ENCODE measurements at places on chromosomes 2 and 18.

- DNase-seq: no peak
Observed at GRCh38 chr18:21366896-21367295, 124.9 kb downstream of the GREB1L start.

- no peak for DNase-seq
Observed at GRCh38 chr2:12732651-12733050, 15.9 kb downstream of the TRIB2 start.

GRCh38 chr2:86157009-86157556 is 38.2 kb downstream of the IMMT start:
- DNase-seq: no peak

DNA sequence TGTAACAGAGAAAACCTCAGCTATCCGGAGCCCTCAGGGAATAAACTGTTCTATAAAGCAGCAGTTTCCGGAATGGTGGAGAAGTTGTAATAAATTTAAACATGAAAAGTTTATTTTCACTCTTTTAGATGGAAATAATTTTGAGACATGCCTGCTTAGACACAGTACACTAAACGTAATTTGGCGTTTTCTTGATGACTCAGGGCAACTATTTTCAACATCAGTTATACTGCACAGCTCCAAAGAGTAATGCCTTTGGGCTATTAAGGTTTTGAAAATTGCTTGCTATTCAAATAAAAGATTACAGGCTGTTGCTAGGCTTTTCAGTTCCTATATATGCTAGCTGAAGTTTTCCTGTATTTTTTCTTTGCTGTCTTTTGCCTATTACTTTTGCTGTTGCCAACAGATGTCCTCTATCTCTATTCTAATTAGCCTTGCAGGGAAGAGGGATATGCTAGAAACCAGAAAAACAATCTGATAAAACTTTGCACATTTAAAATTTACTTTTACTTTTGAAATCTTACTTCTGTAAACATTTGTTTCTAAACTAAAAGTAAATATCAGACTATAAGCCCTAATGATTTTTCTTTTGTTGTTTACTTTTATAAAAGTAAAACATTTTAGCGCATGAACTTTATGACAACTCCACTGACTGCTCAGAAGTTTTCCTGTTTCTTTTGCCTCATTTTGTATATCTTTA is 113.4 kb upstream of the WDSUB1 start:
- DNase-seq: no peak

DNA sequence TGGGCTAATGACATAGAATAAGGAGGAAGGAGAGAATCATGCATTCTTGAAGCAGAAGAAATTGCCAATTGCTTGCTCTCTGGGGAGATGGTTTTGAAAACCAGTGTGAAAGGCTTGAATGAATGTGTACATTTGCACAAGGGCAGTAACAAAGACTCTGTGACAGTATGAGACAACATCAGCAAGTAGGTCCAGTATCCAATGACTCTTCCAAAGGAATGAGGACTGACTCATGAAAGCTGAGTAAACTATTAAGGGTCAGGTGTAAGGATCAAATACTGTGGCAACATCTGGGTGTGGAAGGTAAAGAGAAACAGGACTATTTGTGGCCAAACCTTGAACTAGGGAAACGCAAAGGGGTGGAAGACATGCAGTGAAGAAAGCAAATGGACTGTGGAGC is 886.0 kb upstream of the CHAC2 start:
- DNase-seq: no peak

GRCh38 chr2:131015764-131016163 is 77.5 kb downstream of the FAM168B start:
- no peak for DNase-seq

DNA sequence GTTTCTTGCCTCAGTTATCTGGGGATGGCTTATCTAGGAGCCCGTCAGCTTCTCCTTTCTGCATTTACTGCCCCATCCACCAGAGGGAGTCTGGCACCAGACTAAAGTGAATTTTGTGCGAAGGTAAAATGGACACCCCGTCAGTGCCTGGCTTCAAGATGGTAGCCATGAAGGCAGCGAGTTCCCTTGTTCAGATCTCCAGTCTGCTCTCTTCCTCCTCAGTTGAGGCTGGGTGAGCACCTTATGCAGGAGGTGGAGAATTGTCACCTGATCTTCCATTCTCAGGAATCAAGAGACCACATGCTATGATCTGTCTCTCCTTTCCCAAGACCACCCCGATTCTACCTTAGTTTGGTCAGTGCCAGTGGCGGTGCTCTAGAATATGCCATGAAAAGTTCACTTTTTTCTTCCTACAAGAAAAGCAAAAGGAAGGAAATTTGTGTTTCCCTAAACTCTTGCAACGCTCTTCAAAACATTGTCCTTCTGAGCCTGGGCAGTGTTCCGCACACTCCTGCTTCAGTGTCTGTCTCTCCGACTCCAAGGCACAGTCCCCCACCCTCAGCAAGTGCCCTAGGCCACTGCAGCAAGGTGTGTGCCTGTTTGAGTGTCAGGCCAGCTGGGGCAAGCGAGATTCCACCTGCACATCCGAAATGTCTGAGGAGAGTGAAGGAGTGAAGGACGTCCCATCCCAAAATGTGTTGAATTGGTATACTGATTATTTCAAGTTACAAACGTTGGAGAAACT is 168.6 kb downstream of the SS18 start:
- peak; percentile 3 for DNase-seq

GRCh38 chr2:74039611-74040010 is 54.9 kb downstream of the TET3 start:
- DNase-seq: no peak

- DNase-seq: no peak
Observed at GRCh38 chr2:86194751-86195054, 559 bp downstream of the IMMT start.

DNA sequence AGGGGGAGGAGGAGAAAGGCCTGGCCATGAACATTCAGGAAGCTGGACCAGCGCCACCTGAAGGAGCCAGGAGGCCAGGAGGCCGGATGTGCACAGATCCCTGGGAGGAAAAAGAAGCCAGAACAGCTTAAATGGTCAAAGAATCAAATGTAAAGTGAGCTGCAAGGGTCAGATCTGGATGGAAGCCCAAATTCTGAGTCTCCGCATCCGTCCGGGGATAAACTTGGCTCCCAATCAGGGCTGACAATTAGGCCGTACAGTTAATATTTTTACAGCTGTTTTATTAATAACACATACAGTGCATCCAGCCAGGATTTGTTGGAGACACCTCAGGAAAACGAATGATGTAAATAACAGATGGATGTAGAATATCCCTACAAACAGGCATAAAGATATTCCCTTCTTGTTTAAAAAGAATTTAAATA is 495.1 kb upstream of the TCF4 start:
- no peak for DNase-seq

- no peak for DNase-seq
Observed at GRCh38 chr2:23390152-23390551, 5.2 kb downstream of the KLHL29 start.

GRCh38 chr2:231425811-231426703 is 30.5 kb downstream of the B3GNT7 start:
- no peak for DNase-seq

DNA sequence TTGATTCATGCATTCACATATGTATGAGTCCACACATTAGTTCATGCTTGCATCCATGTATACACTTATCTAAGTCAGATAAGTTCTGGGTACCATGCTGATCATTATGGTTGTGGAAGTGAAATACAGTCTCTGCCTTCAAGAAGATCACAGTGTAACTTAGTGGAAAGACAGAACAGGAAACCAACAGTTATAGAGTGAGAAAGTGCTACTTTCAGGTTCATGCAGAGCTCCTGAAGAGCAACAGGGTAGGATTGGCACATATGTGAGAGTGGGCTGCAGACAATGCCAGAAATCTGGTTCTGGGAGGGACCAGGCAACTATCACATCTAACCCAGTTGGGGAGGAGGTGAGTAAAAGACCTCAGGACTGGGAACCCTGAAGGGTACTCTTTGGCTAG is 35.4 kb upstream of the PGAP1 start:
- no peak for DNase-seq

DNA sequence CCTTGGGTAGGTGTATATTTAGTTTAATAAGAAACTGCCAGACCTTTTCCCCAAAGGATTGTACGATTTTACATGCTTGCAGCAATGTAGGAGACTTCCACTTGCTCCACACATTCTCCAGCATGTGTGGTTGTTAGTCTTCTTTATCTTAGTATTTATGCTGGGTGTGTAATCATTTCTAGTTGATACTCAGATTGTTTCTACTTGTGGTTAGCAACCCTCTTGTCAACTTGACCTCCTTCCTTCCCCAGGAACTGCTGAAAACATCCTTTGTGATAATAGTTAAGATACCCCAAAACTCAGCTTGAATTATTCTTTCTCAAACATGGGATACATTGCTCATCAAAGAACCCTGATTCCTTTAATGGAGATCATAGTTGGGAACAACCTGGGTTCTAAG is 37.2 kb upstream of the CYBRD1 start:
- DNase-seq: no peak

DNA sequence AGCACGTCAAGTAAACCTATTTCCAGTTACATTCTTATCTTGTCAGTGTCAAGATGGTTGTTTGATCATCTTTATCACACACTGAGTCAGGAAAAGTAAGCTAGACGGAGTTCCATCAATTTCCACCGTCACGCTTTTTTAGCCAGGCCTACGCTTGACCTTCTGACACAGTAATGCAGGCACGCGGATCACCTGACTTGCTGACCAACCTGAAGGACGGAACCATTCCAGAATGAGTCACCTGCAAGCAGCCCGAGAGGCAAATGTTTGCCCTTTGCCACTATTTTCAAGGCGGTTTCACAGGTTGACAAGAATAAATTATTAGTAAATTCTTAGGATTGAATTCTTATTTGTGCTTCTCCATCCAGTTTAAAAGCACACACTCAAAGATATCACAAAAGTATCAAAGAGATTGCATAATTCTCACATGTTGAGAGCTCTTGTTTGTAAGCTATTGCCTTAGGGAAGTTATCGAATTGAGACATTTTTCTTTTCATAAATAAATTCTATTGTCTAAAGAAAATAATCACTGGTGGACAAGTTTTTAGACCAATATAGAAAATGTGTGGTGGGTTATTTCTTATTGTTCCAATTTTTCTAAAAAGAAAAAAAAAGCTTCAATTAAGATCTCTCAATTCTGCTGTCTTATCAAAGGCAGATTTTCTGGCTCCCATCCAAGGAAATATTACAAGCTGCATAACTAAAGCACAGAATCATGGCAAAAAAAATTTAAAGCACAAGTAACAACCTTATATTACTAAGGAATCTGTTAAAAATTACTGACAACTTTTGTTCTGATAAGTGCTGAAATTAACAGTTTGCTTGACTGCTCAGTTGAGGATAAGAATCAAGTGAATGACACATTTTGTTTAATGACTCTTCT is 31.9 kb downstream of the UXS1 start:
- DNase-seq: no peak

GRCh38 chr2:208360259-208361076 is 46.1 kb upstream of the PTH2R start:
- DNase-seq: no peak

DNA sequence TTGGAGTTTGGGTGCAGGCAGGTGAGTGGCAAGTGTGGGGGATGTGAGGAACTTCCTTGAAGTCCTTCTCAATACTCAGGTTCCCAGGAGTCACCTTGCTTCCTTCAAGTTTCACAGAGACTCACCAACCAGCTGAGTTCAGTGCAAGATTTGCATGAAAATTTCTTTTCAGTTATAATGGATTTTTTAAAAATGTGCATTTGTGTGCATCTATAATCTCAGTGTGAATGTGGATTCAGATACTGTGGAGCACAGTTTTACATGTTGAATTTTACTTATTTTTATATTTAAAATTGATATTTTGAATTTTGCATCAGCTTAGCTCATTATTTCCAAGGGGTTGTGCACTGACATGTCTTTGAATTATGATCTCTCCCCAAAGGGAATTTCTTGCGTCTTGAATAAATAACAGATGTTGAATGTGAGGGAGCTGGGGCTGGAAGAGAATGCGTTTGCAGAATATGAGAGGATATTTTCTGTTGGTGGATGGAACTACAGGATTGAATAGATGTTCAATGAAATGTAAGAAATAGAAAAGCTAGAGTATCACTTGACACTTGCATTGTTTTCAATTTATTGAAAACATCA is 184.3 kb downstream of the RPRM start:
- no peak for DNase-seq

DNA sequence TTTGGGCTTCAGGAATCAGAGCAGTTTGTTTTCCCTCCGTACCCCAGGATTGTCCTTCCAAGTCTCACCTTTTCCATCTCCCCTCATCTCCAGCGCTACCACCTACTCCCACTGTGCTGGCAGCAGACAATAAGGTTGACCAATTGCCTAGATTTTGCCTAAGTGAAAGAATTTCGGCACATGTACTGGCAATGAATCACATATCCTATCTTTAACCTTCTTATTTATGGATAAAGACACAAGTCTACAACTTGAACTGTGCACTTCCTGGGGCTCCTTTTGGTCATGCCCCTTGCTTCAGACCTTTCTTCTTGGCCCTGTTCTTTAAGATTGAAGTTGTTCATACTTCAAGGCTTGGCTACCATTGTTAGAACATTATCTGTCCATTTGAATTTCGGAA is 71.4 kb downstream of the KCMF1 start:
- no peak for DNase-seq

DNA sequence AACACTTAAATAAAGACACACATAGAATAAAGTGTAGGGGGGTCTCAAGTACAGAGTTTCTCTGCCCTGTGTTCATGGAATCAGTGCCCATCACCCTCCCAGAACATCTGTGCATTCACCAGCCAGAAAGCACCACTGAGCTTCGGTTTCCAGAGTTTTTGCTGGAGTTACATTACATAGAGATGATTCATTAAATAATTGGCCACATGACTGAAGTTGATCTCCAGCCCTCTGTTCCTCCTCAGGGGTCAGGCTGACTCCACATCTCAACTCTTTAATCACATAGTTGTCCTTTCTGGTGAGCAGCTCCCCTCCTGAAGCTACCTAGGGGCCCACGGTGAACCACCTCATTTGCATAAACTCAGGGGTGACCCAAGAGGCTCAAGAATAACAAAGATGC is 129.8 kb downstream of the METTL4 start:
- DNase-seq: no peak

DNA sequence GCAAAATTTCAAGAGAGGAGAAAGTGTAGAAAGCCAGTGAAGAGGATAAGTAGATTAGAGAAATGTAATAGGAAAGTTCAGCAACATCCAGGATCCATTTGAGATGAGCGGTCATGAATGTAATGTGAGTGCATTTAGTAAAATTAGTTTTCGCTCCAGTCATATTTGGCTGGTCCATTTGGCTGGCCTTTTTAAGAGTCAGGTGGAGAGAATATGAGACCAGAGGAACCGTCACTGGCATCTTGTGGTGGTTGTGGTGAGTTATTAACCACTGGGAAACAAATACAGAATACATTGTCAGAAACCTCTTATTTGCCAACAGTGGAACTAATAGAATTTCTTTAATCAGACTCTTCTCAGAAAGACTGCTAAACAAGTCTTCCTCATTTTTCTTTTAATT is 1064.3 kb upstream of the CDH2 start:
- no peak for DNase-seq

DNA sequence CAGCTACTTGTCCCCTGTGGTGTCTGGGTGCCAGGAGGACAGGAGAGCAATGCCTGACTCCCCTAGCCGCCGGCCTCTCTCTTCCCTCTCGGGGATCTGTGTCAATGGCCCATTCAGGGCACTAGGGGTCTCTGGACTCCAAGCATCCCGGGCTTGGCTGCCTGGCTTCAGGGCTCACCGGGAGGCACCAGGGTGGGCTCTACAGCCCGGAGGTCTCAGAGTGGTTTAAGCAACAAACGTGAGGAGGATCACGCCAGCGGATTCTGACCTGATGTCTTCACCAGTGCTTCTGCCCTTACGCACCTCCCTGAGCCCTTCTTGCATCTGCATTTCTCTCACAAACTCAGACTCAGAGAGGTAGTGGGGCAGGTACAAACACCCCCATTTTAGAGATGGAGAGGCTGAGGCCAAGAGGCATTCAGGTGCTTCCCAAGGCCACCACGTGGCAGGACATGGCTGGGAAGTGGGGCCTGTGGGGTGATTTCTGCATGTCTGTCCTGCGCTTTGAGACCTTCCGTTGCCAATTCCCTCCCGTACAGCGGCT is 243.0 kb downstream of the CELF4 start:
- no peak for DNase-seq

Data from HS-5 (cell line).